Neural crest cell (in vitro differentiated cells): ENCODE measurements at places on chromosomes 4 and X. TPM values are rescaled to one million over a fixed set of nuclear protein-coding genes. Genes with fewer than 3 reads are reported as not detected.
A peak's percentile ranks its signal among the peaks of the same experiment; 100 is the strongest.

ERVMER34-1 gene
- total RNA-seq = 3.2 and 3.3 TPM in 2 replicates

PITX2 gene
- 0.58 and 0.77 TPM in 2 replicates for total RNA-seq

GRCh38 chr4:38308728-38309311 is 348.6 kb downstream of the PTTG2 start:
- H3K4me3 ChIP-seq = peak overlapping the region; percentile 6
- H3K27me3 ChIP-seq = no peaks in the 10 kb centered on the region
- DNase-seq = no peak
- peaks cover 35% of the 10 kb centered on the region for H3K4me1 ChIP-seq

DNA sequence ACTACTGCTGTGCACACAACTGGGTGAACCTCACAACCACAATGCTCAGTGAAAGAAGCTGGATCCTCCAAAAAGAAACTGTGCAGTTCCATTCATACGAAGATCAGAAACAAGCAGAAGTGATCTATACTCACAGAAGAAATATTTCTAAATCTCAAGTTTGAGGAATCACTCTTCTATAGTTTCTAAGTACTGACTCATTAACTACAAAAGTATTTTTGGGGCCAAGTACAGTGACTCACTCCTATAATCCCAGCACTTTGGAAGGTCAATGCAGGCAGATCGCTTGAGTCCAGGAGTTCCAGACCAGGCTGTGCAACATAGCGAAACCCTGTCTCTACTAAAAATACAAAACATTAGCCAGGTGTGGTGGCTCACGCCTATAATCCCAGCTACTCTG is 51.3 kb upstream of the RELL1 start:
- no peak for DNase-seq
- H3K36me3 ChIP-seq = no peaks in the 10 kb centered on the region
- no peak overlapping the region for H3K27ac ChIP-seq
- no peak overlapping the region for H3K4me3 ChIP-seq

DNA sequence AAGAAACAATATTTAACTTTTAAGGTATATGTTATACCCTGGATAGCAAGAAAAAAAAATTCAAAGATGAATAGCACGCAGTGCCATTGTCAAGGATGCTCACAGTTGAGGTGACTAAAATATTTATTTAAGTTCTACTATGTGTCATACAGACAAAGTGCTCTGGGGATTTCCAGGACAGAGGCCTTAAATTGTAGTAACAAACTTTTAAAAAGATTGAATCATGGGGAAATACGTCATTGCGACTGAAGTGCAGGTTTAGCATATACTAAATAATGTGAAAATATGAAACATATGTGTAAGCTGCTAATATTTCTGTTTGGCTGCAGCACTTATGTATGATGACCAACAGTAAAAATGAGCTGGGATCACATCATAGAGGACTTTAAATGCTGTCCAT is 748.0 kb upstream of the PCDH7 start:
- H3K36me3 ChIP-seq = no peaks in the 10 kb centered on the region
- no peaks in the 10 kb centered on the region for H3K27me3 ChIP-seq
- H3K27ac ChIP-seq = no peak overlapping the region
- DNase-seq = no peak

DNA sequence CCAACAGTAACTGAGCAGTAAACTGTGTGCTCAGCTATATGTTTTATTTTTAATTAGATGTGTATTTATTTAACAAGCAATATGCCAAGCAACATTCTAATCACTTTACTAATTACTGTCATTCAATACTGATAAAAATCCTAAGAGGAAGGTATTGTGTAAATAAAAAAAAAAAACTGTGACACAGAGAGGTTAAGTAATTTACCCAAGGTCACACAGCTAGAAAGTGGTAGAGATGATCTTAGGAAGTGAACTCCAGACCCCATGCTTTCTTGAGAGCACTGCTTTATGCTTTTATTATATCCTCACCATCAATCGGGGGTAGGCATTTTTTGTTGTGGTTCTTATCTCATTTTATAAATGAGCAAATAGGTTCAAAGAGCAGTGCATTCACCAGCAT is 417.1 kb downstream of the RAB28 start:
- H3K4me3 ChIP-seq = no peak overlapping the region
- DNase-seq = no peak
- peaks cover 5% of the 10 kb centered on the region for H3K36me3 ChIP-seq
- H3K27ac ChIP-seq = no peak overlapping the region
- H3K27me3 ChIP-seq = no peaks in the 10 kb centered on the region

GRCh38 chrX:69237236-69237635 is 72.0 kb upstream of the PJA1 start:
- no peaks in the 10 kb centered on the region for H3K4me1 ChIP-seq
- no peaks in the 10 kb centered on the region for H3K36me3 ChIP-seq
- no peak overlapping the region for H3K4me3 ChIP-seq
- no peak for DNase-seq
- no peak overlapping the region for H3K27ac ChIP-seq

DNA sequence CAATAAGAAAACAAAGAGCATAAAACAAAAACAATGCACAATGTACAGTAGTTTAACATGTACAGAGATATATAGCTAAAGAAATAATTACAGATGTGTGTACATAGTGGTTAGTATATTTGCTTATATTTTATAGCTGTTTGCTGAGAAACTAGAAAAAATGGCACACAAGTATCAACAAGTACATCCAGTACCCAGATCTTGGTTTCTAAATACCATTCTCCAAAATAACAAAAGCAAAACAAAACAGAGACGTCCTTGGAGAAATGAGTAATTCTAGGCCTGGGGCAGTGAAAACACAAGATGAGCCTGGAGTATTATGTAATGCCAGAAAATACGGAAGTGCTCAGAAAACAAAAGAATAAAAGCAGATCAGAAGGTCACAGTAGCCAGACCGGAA is 189.6 kb downstream of the TMEM47 start:
- H3K27me3 ChIP-seq = no peaks in the 10 kb centered on the region
- H3K4me1 ChIP-seq = no peaks in the 10 kb centered on the region
- H3K36me3 ChIP-seq = no peaks in the 10 kb centered on the region
- no peak overlapping the region for H3K4me3 ChIP-seq
- H3K27ac ChIP-seq = no peak overlapping the region
- no peak for DNase-seq

GRCh38 chr4:113596396-113596795 is 165.1 kb downstream of the CAMK2D start:
- H3K27ac ChIP-seq = no peak overlapping the region
- peaks cover 5% of the 10 kb centered on the region for H3K4me1 ChIP-seq
- no peak for DNase-seq
- H3K27me3 ChIP-seq = no peaks in the 10 kb centered on the region
- H3K36me3 ChIP-seq = peaks cover 15% of the 10 kb centered on the region

- no peak for DNase-seq
- no peaks in the 10 kb centered on the region for H3K4me1 ChIP-seq
- H3K4me3 ChIP-seq = no peak overlapping the region
- H3K36me3 ChIP-seq = no peaks in the 10 kb centered on the region
- H3K27ac ChIP-seq = no peak overlapping the region
These were observed 444.9 kb downstream of the RAPGEF2 start for GRCh38 chr4:159547645-159548308.

GRCh38 chr4:10186228-10187214 is 69.9 kb upstream of the WDR1 start:
- H3K27me3 ChIP-seq = peaks cover 22% of the 10 kb centered on the region
- no peak for DNase-seq
- no peaks in the 10 kb centered on the region for H3K36me3 ChIP-seq
- H3K4me3 ChIP-seq = no peak overlapping the region
- no peak overlapping the region for H3K27ac ChIP-seq
- no peaks in the 10 kb centered on the region for H3K4me1 ChIP-seq

- H3K4me3 ChIP-seq = no peak overlapping the region
- H3K27ac ChIP-seq = no peak overlapping the region
- no peaks in the 10 kb centered on the region for H3K27me3 ChIP-seq
- no peaks in the 10 kb centered on the region for H3K36me3 ChIP-seq
- H3K4me1 ChIP-seq = no peaks in the 10 kb centered on the region
- DNase-seq = no peak
These were observed 177.4 kb upstream of the PPP1R2C start for GRCh38 chrX:42955349-42955748.

- no peaks in the 10 kb centered on the region for H3K36me3 ChIP-seq
- H3K27ac ChIP-seq = no peak overlapping the region
- H3K4me3 ChIP-seq = no peak overlapping the region
These were observed 18.1 kb downstream of the SOWAHB start for GRCh38 chr4:76879731-76880364.

GRCh38 chr4:88653371-88653946 is 44.2 kb downstream of the NAP1L5 start:
- peaks cover 12% of the 10 kb centered on the region for H3K36me3 ChIP-seq
- no peak overlapping the region for H3K27ac ChIP-seq
- H3K4me1 ChIP-seq = no peaks in the 10 kb centered on the region

- H3K4me1 ChIP-seq = peaks cover 51% of the 10 kb centered on the region
- no peaks in the 10 kb centered on the region for H3K27me3 ChIP-seq
- no peak overlapping the region for H3K27ac ChIP-seq
- no peak for DNase-seq
- peaks cover 9% of the 10 kb centered on the region for H3K36me3 ChIP-seq
- H3K4me3 ChIP-seq = no peak overlapping the region
These were observed 42.5 kb downstream of the MID1 start for GRCh38 chrX:10577853-10578252.

- no peak for DNase-seq
- no peaks in the 10 kb centered on the region for H3K27me3 ChIP-seq
- peaks cover 5% of the 10 kb centered on the region for H3K4me1 ChIP-seq
- H3K4me3 ChIP-seq = no peak overlapping the region
These were observed 547.0 kb upstream of the LCORL start for GRCh38 chr4:18568600-18568999.

- no peak overlapping the region for H3K27ac ChIP-seq
- peaks cover 96% of the 10 kb centered on the region for H3K27me3 ChIP-seq
- no peak for DNase-seq
These were observed 16.1 kb downstream of the NKX3-2 start for GRCh38 chr4:13527981-13528820.
